ENCODE measurements at places on chromosomes 1 and 21.

GRCh38 chr1:147046189-147046862 lies 108.2 kb downstream of the NBPF12 start:
- DNase-seq = no peak

DNA sequence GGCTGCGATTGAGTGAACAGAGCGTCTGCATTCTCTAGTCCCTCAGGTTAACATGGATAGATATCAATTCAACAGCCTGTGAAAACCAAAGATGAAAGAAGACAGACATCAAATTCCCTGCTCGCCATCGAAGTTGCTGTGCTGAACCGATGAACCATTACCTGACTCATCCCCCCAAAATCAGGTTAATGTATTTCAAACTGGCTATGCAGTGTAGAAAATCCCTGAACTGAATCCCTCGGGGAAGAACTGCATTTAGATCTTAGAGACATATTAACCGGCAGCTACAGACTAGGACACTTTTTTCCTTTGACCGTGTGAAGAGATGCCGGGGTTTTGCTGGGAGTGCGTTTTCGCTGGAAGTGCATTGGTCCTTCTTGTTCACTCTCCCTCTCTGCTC lies 213.2 kb upstream of the KIAA0040 start:
- DNase-seq = no peak

DNA sequence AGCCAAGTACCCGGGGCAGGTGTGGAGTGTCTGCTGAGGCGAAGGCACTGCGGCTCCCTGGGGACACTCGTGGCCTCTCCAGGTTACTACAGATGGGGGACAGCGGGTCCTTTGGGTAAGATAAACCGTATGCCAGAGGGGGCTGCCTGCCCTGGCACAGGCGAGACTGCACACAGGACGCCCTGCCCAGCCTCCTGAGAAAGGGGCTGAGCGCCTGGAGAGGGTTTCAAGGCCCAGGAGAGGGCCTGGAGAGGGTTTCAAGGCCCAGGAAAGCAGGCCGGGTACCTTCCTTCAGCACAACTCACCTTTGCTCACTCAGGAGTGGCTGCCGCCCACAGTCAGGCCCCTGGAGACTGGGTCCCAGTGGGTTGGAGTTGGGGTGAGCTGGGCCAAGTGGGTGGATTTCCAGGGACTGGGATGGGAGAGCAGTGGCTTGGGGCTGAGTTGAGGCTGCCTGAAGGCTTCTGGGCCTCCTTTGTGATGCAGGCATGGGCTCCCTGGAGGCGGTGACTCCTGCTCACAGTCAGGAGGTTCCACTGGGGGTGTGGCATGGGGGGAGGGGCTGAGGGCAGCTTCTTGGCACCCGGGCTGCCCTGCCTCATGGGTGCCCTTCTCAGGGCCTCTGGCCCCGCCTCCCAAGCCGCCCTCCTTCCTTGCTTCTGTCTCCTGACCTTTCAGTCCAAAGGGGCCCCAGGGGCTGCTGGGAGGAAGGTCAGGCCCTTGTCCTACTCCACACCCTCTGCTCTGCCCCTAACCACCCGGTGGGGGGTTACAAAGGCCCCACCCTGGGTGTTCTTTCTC lies at the start of gene MMEL1:
TSS of gene MMEL1 (minus strand) at position 456 of the 801 bp plus-strand sequence. CDS start 3,532 bp downstream, outside the sequence.
- DNase-seq = no peak

GRCh38 chr21:18725653-18726052 lies 322.1 kb upstream of the TMPRSS15 start:
- no peak for DNase-seq

GRCh38 chr1:45317166-45317565 lies 9.5 kb upstream of the HPDL start:
- DNase-seq = no peak

DNA sequence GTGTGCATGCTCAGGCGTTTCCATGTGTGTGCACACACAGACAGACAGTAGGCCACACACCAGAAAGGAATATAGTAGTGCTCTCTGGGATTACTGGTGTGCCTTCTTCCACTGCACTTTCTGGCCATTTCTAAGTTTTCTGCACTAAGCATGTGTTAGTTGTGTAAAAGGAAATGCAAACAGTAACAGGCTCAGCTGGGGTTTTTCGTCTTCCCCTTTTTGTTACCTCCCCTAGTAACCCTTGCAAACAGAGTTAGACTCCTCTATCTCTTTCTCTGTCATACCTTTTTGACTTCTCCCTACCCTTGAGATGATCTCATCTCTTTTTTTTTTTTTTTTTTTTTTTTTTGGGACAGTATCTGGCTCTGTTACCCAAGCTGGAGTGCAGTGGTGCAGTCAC lies 196.3 kb downstream of the SDCCAG8 start:
- DNase-seq = no peak

- DNase-seq = no peak
Measured at GRCh38 chr1:37519613-37520012, 5.0 kb upstream of the MEAF6 start.

DNA sequence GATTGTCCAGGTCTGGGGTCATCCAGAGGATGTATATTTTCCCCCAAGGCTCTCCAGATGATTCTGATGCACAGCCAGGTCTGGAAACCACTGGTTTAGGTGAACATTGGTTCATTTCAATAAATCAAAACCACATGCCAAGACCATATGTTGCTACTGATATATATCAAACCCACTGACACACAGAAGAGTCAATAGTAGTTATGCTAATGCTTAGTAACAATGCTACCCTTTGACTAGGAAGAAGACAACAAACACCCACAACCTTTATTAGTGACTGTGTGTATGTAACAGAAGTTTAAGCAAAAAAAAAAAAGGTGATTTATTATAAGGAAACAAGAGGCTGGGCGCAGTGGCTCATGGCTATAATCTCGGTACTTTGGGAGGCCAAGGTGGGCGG lies 35.6 kb upstream of the POU2F1 start:
- DNase-seq = no peak

DNA sequence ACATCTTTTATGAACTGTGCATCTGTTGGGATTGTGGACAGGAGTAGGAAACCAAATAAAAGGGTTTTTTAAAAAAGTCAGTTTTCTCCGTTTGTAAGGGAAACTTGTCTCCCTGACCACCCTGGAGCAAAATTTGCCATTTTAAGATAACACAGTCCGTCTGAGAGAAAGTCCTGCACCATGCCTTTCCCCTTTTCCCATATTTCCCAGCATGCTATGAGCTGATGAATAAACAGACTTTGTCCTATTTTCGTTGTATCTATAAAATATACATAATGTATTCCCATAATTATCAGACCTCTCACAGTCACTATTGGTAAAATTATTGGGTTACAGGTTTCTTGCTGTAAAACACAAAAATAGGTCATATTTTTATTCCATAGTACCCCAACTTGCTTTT lies 1.7 kb upstream of the AKT3 start:
- no peak for DNase-seq

DNA sequence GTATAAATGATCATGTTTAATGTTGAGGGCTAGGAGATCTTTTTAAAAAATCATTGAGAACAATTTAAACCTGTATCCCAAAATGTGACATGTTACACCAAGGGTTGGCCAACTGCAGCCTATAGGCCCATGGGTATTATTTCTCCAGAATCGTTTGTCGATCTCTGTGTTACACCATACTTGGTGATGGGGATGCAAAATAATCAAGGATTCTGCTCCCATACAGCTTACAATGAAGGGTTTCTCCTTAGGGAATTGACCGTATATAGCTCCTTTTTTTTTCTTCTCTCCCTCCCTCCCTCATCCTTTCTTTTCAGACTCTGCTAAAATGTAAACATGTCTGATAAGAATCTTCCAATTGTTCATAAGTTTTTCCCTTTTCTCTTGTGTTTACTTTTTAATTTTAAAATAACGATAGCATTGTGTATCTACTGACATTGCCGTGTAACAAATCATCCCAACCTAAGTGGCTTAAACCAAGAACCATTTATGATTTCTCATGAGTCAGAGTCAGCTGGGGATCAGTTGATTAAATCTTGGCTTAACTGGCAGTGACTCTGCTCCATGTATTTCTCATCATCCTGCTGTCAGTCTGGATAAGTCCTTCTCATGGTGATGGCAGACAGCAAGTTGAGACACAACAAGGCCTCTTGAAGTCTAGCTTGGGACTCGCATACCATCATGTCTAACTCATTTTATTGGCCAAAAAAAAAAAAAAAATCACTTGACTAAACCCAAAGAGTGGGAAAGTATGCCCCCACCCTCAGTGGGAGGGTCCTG lies 48.0 kb downstream of the MARK1 start:
- DNase-seq = no peak

GRCh38 chr1:240234485-240235210 lies 143.0 kb downstream of the FMN2 start:
- DNase-seq = peak; percentile 94

DNA sequence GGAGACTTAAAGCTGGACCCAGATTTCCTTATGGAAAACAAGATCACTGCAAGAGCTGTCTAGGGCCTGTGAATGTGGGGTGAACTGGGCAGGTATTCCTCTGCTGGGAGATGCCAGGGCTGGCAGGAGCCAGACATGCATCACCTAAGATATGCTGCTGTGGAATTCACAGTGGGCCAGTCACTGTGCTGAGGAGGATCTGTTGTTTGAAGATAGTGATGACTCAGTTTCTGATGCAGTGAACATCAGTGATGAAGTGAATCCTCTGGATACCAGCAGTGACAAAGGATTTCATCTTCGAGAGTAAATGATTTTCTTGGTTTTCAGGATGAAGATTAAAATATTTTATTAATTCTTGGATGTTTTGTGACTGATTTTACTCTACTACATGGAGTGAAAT lies 29.9 kb upstream of the CAMSAP2 start:
- no peak for DNase-seq

- DNase-seq = peak; percentile 54
Measured at GRCh38 chr1:61162520-61163258, 80.3 kb downstream of the NFIA start.

DNA sequence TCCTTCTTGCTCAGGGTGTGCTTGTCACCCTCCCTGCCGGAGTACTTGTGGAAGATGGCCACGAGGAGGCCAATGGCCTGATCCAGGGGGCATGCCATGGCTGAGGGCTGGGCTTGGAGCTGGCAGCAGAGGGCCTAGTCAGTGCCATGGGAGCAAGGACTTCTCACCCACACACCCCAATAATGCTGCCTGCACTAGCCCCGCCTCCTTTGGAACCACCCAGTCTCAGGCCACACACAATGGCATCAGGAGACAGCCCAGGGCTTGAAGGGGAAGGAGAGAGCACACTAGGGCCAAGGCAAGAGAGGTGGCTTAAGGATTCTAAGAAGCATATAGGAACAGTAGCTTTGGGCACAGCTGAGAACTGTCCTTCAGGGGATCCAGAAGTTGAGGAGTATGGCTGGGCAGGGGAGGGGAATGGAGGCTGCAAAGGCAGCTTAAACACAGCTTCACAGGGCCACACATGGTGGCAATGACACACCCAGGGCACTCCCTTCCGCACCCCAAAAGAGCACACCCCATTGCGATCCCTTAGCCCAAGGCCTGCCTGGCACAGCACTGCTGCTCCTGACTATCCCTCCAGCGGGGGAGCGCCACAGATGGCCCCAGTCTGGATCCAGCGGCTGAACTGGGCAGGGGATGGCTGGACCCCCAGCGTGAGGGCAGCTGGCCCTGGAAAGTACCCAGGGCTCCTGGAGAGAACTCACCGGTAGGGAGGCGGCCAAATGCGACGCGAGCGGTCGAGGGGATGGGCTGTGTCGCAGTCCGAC lies at the start of gene S100A6:
TSS of gene S100A6 (minus strand) at position 750 of the 770 bp plus-strand sequence. CDS start at position 98, 652 bp downstream.
- peak; percentile 51 for DNase-seq

GRCh38 chr21:17819877-17820229 lies 697 bp upstream of the C21orf91 start:
- DNase-seq = no peak

- no peak for DNase-seq
Measured at GRCh38 chr1:70220015-70220414, 1.2 kb upstream of the SRSF11 start.

- no peak for DNase-seq
Measured at GRCh38 chr1:1925437-1926345, 6.6 kb upstream of the TMEM52 start.

GRCh38 chr21:41703857-41704501 lies 62.9 kb downstream of the RIPK4 start:
- DNase-seq = no peak

DNA sequence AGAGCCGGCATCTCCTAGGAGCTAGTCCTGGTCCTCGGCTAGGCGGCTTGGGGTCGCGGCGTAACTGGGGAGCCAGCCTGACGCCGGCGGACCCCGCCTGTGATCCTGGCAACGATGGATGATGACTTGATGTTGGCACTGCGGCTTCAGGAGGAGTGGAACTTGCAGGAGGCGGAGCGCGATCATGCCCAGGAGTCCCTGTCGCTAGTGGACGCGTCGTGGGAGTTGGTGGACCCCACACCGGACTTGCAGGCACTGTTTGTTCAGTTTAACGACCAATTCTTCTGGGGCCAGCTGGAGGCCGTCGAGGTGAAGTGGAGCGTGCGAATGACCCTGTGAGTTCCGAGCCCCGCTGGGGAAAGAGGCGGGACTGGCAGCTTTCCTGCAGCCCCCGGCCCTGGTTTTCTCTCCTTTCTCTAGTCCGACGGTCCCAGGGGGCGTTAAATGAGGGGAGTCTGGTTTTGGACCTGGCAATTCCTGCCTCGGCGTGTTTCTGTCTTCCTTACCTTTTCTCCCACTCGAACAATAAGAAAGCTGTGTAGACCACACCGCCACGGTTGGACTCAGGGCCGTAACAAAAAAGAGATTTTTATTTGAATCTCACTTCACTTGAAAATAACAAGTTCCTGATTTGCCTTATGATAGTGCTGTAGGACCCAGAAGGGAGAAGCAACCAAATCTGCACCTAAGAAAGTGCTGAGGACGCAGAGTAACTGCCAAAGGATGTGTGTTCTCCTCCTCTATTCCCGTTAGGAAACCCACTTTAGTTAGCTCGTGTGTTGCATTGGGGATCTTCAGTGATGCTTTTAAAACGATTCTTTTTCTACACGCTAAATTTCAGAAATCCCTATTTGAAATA lies at the start of gene SPRTN:
TSS of gene SPRTN (plus strand) at position 24 of the 859 bp plus-strand sequence. CDS start at position 115, 91 bp downstream.
- no peak for DNase-seq

DNA sequence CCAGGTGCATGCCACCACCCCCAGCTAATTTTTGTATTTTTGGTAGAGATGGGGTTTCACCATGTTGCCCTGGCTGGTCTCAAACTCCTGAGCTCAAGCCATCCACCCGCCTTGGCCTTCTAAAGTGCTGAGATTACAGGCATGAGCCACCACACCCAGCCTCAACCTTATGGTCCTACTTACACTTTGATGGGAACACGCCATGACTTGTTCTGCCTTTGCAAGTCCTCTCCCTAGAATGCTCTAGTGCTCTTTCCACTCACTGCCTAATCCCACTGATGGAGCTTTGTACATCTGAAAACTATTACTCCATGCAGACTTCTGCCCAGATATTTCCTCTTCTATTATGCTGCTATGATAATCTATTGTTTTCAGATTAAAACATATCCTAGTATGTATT lies 174.3 kb downstream of the DAB1 start:
- no peak for DNase-seq

DNA sequence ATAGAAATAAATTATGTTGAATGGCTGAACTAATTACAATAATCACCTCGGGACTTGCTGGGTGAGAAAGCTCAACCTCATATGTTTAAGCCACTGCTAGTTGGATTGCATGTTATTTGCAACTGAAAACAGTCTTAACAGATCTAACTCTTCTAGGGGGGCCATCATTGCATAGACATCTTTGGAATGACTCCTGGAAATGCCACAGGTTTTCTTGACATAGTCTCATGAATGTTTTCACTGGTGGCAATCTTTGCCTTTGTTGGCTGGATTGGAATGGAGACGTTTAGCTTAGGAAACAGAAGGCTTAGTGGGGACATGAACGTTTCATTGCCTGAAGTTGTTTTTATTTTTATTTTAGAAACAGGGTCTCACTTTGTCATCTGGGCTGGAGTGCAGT lies 8.8 kb upstream of the WDTC1 start:
- peak; percentile 29 for DNase-seq
